T-helper 1 cell (primary cell): ENCODE measurements at places on chromosomes 5 and 9.

DNA sequence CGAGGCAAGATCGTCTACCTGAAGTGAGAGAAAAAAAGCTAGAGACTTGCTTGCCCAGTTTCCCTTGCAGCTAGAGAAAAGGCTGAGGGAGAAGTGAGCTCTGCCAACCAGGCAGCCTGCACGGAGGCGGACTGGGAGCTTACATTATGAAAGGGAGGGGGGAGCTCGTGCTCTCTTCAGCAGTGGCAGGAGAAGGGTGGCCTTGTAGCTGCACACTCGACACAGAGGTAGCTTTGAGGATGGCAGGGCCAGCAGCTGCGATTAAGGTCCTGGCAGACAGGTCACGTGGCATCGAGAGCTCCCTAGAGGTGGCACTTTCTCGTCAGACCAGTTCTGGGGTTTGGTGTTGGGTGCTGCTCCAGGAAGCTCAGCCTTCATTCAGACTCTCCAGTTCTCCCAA is 26.7 kb downstream of the APBA1 start:
- DNase-seq = no peak

DNA sequence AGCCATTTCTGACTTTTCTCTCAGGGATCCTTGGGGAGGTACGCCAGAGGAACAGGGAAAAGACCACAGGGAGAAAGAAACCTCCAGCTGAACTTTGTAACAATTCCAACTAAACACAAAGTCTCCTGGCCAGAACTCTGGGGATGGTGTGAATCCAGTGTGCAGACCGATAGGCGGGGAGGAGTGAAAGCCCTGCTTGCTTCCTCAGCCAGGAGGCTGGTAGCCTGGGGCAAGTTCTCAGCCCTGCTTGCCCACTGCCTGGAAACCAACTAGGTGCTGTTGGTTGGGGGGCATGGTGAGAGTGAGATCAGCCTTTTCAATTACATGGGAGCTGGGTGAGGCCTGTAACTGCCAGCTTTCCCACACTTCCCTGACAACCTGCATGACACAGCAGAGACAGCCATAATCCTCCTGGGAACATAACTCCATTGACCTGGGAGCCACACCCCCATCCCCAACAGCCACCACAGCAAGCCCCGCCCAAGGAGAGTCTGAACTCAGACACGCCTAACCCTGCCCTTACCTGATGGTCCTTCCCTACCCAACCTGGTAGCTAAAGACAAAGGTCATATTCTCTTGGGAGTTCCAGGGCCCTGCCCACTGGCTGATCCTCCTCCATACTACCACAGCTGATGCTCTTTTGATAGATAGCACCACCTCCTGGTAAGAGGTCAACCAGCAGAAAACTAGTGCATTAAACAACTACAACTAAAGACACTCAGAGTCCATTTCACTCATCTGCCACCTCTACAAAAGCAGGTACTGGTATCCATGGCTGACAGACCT is 100.1 kb upstream of the TNFAIP8 start:
- DNase-seq = no peak

DNA sequence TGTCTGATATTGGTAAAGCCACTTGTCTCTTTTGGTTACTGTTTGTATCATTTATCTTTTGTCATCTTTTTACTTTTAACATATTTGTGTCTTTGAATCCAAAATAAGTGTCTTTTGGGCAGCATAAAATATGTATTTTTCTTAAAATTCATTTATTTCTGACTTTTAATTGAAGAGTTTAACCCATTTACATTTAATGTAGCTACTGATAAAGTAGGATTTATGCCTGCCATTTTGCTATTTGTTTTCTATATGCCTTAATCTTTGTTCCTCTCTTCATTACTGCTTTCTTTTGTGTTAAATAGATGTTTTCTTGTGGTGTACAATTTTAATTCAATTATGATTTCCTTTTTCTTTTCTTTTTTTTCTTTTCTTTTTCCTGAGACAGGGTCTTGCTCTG is 60.9 kb downstream of the ESM1 start:
- DNase-seq = no peak

DNA sequence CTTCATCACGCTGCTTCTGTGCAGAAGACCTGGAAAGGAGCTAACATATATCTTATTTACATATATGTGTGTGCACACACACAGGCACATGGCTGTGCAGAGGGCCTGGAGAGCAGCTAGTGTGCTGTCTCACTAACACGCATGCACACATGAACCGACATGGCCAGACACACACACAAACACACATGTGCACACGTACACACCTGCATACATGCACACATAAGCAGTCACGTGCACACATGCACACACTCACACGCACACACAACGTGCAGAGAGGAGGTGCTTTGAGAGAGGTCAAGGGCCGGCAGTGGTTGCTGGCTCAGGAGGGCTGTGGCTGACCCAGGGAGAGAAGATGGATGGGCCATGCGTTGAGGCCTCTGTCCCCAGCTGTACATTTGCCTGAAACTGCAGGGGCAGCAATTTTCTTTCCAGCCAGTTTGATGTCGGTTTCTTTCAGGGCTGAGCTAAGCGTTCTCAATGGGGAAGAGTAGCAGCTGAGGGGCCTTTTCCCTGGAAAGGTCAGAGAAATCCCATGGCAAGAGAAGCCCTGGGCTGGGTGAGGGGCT is 66.7 kb downstream of the OLFM1 start:
- DNase-seq = no peak

- DNase-seq = no peak
Measured at GRCh38 chr9:1366276-1366675, 316.1 kb downstream of the DMRT2 start.

DNA sequence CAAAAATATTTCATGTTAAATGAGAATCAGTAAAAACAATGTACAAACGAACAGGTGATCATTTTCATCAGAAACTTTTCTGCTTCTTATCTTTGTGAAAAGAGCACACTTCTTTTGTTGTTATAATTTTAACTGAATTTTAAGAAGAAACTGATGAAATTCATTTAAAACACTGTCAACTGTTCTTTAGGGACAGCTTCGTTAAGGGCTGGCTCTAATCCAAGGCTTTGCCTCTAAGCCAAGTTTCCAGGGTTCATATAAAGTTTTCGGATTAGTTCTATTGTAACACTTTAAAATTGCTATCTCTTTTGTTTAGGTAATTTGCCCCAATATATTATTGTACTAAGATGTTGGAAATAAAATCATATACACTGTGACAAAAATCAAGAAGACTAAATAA is 559.2 kb downstream of the TUSC1 start:
- no peak for DNase-seq

GRCh38 chr5:171314728-171315385 is 5.8 kb downstream of the TLX3 start:
- DNase-seq = no peak

GRCh38 chr9:518540-518939 is 303.9 kb downstream of the DOCK8 start:
- no peak for DNase-seq

- DNase-seq = no peak
Measured at GRCh38 chr5:131959136-131959535, 13.7 kb upstream of the MEIKIN start.

GRCh38 chr5:66503203-66503789 is 92.9 kb upstream of the MAST4 start:
- no peak for DNase-seq

- DNase-seq = no peak
Measured at GRCh38 chr5:96501991-96502646, 69.1 kb upstream of the PCSK1 start.

GRCh38 chr5:1643651-1644392 is 120.1 kb upstream of the LPCAT1 start:
- no peak for DNase-seq

- DNase-seq = no peak
Measured at GRCh38 chr9:69157751-69158466, 16.2 kb upstream of the TJP2 start.

GRCh38 chr5:179124853-179125788 is 64.9 kb downstream of the ZNF354C start:
- no peak for DNase-seq
